Caki2 (cell line): ENCODE measurements at places on chromosomes 1 and 21. TPM values are rescaled to one million over a fixed set of nuclear protein-coding genes. Genes with fewer than 3 reads are reported as not detected.

The TTC22 gene
- not detected in 2 replicates for total RNA-seq

The S100A7 gene
- total RNA-seq, result not detected in 2 replicates

The FAM72C gene
- 2.3 and 6.8 TPM in 2 replicates for total RNA-seq

The EPS8L3 gene
- not detected in 2 replicates for total RNA-seq

The HES3 gene
- total RNA-seq, result not detected in 2 replicates

DNA sequence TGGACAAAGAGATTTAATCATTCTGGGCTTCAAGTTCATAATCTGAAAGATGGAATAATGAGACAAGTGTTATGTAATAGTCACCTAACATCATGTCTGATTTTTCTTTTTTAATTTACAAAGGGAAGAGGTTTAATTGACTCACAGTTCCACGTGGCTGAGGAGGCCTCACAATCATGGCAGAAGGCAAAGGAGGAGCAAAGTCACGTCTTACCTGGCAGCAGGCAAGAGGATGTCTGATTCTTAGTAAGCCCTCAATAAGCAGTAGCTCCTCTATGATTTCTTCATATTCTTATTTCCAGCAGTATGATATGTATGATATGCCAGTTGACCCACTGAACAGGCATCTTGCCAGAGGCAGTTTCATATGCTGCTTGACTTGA, 152.7 kb downstream of the S1PR1 start:
- no peak for DNase-seq

- DNase-seq, result peak; percentile 48
These were observed 5.0 kb downstream of the PFKL start for GRCh38 chr21:44304877-44305293.

DNA sequence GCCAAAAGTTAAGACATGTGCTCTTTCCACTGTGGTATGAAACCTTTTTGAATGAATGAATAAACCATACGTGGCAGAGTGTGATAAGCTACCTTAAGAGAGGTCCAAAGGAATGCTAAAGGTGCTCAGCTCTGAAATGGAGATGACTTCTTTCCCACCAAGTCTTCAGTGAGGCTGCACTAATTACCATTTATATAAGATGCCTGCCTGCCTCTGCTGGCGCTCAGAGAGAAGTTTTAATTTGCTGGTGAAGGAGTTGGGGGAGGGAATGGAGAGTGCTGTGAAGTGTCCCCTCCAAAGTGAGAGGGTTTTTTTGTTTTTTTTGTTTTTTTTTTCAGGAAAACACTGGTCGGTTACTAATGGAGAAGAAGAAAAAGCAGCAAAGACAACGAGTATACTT, 559.0 kb downstream of the OMA1 start:
- DNase-seq, result no peak

DNA sequence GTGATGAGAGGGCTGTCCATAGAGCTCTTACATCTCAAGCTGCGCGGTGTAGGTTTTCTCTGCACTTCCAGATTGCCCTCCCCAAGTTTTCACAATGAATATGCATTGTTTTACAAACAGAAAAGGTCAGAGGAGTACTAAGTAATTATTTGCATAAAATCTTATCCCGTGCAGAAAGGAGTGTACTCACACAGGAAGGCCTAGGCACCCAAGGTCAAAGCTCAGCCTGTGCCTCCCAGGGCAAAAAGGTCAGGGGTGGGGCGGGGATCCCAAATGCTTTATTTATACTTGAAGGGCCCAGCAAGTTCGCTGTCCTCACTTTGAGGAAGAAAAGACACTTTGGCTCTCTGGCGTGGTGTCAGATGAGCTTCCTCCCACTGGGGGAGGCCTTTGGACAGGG, 10.3 kb upstream of the KCNE1 start:
- DNase-seq, result no peak

GRCh38 chr21:35525443-35525842, 476.3 kb upstream of the RUNX1 start:
- no peak for DNase-seq

DNA sequence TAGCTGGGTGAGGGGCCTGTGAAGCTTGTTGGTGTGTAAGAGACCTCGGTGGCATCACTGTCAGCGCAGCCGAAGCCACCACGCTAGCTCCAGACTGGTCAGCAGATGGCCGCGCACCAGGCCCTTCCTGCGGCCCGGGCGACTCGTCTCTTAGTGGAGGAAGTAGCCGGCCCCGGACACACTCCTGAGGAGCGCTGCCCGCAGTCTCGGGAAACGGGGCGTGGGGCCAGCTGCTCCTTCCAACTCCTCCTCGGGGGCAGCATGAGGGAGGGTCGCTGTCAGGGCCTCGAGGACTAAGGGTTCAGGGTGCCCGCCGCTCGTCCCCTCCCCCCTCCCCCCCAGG, 20.4 kb downstream of the H3-3A start:
- no peak for DNase-seq
